Globus pallidus (tissue), 1 donor: ENCODE measurements at places on chromosomes 13 and 19.

- peak; percentile 98 for DNase-seq
These were observed 1.5 kb downstream of the CERS1 start for GRCh38 chr19:18894254-18895037.

DNA sequence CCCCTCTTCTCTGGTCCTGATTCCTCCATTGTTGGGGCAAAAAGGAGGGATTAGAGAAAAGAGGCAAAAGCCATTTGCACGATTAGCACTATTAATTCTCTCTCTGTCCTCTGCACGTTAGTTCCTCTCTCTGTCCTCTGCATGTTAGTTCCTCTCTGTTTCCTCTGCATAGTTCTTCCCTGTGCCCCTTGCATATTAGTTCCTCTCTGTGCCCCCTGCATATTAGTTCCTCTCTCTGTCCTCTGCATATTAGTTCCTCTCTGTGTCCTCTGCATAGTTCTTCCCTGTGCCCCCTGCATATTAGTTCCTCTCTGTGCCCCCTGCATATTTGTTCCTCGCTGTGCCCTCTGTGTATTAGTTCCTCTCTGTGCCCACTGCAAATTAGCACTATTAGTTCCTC is 847.2 kb upstream of the GPC6 start:
- no peak for DNase-seq

DNA sequence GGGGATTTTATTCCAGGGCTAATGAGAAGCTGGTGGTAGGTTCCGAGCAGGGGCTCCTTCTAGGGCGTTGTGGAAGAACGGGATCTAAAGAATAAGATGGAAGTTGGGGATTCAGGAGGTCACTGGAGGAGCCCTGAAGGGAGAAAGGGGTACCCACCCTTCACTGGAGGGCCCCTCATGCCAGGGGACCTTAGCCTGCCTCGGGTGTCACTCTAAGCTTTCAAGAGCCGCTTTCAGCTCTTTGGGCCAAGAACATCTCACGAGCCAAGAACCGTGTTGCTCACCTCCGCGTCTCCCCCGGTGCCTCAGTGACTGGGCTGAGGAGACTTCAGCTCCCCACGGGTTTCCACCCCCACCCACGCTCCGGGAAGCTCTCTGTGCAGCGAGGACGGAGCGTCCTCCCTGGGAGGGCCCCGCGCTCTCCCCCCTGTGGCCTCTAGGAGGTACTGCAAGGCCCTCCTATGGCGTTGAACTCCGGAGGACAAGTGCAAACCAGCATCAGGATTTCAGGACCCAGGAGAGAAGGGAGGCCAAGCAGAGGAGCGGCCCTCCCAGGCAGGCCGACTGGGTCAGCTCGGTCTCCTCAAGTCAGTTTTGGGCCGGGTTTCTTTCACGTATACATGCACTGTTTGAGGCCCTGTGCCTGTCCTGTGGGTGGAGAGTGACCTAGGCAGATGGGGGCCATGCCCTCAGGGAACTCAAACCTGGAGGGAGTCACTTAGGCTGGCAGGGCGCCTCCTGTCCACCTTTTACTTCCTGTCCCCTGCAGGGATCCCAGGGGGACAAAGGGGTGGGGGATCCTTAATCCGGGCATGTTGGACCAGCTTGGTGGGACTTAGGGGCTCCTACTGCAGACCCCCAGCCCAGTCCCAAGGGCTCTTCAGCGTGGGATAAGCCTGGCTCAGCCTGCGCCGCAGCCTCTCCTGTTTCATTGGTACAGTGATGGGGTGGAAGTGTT is 5.1 kb upstream of the KRTDAP start:
- peak; percentile 45 for DNase-seq

GRCh38 chr13:28485551-28485950 is 9.4 kb downstream of the FLT1 start:
- no peak for DNase-seq

DNA sequence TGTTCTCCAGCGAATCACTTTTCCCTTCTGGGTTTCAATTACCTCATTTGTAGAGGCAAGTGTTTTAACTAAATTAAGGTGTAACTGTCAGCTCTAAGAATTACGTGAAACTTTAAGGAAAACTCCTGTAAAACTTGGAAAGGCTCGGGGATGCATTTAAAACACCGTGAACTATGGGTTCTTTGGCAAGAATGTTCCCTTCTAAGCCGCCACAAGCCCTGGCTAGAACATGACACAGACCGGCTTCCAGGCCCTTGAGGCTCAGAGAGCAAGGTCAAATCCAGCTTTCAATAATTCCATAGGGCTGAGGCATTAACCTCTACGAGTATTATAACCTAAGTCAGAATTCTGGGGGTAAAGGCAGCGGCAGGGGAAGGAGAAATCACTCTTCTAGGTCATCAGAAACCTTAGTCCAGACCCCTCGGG is 685 bp downstream of the VWA8 start:
- peak; percentile 2 for DNase-seq

DNA sequence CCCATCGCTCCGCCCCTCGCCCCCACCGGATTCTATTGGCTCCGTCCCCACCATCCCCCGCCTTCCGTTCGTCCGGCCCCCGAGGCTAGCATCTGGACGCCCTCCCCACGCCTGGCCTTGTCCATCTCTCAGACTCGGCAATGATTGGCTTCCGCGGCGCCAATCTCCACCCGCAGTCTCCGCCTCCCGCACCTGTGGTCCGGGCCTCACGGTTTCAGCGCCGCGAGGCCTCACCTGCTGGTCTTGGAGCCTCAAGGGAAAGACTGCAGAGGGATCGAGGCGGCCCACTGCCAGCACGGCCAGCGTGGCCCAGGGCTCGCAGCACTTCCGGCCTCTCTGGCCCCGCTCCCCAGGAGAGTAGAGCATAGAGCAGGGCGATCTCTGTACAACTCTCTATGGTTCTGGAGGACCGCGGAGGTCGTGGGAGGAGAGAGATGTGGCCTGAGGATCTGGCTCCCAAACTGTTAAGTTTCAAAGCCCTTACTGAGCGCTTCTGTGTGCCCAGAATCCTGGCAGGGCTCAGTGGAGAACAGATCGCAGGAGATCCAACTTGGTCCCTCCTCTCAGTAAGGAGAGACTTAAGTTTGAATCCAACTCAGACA is at the start of gene ERCC1:
ERCC1 (minus strand) TSS at position 329 of the 602 bp plus-strand sequence. CDS start 543 bp downstream, outside the sequence.
- peak; percentile 90 for DNase-seq

GRCh38 chr13:79336966-79337365 is 69.1 kb downstream of the RBM26 start:
- no peak for DNase-seq

- no peak for DNase-seq
These were observed 158.7 kb downstream of the FLT1 start for GRCh38 chr13:28336193-28336657.

GRCh38 chr13:28586439-28587173 is 72.3 kb upstream of the POMP start:
- no peak for DNase-seq

- no peak for DNase-seq
These were observed 245.0 kb downstream of the ABCC4 start for GRCh38 chr13:95056266-95056665.

- DNase-seq: peak; percentile 35
These were observed 919 bp downstream of the VAV1 start for GRCh38 chr19:6773323-6773931.
